ENCODE measurements at places on chromosomes 3 and 15. TPM values are rescaled to one million over a fixed set of nuclear protein-coding genes. Genes with fewer than 3 reads are reported as not detected.

DNA sequence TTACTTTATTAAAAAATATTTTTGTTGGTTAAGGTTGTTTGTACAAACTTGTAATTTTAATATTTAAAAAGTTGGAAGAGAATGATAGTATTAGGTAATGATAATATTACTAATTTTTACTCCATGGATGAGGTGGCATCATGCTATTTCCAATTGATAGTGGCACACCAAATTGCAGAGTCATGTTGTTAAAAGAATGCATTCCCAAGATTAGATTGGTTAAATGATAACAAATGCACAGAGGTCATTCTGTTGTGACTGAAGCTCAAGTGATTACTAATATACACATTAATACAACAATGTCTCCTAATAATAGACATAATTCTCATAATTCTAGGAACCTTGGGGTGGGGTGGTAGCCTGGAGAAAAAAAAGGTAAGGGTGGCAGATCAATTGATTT lies 73.2 kb upstream of the ZBED2 start:
- H3K4me3 ChIP-seq = no peak overlapping the region
- peaks cover 9% of the 10 kb centered on the region for H3K4me1 ChIP-seq
- no peak overlapping the region for H3K27ac ChIP-seq

DNA sequence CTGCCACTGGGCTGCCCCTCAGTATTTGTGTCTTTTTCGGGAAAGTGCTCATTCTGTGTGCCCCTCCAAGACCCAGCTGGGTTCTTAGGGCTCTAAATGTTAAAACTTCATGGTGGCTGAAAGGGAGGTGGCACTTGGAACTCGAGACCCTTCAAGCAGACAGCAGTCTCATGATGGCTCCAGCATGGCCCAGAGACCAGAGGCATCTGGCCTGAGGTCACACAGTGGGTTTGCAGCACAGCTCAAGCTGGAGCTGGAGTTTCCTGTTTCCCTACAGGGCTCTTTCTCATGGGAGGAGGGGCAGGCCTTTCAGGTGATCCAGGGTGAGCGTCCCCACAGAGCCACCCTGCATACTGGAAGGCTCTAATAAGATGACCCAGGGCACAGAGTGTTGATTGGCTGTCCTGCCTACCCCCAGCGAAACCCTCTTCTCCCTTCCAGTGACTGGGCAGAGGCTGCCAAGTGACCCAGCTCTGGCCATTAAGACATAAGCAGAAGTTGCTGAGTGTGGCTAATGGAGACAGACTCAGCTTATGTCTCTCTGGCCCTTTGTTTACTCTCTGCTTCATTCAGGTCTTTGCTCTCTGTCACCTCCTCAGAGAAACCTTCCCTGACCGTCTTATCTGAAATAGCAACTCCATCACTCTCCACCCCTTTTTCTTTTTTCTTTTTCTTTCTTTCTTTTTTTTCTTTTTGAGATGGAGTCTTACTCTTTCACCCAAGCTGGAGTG lies 166.6 kb upstream of the SMAD3 start:
- no peak for DNase-seq
- no peak overlapping the region for H3K27ac ChIP-seq
- peaks cover 29% of the 10 kb centered on the region for H3K4me1 ChIP-seq
- peaks cover 3% of the 10 kb centered on the region for H3K36me3 ChIP-seq

- H3K4me3 ChIP-seq = no peak overlapping the region
- peaks cover 15% of the 10 kb centered on the region for H3K4me1 ChIP-seq
- no peaks in the 10 kb centered on the region for H3K27me3 ChIP-seq
Measured at GRCh38 chr3:171393032-171393744, 67.0 kb downstream of the TNIK start.

- H3K4me1 ChIP-seq = peaks cover 3% of the 10 kb centered on the region
- no peak overlapping the region for H3K27ac ChIP-seq
- H3K4me3 ChIP-seq = no peak overlapping the region
Measured at GRCh38 chr15:24684313-24684712, 8.7 kb downstream of the NPAP1 start.

DNA sequence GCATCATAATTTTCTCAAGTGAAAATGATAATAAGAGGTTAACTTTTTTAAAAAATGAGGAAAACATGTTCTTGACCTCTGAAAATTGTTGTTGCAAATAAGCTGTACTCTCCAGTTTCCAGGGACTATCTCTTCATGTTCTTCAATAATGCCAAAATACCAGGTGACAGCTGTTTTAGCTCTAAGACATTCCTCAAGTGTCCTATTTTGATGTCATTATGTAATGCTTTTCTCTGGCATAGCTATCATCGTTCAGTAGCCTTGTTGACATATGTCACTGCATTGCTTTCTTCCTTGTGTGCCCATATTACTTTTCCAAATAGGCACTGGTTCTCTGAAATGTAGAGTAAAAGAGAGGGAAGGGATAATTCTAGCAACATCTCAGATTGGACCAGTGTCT lies 5.7 kb upstream of the FILIP1L start:
- H3K4me1 ChIP-seq = peaks cover 13% of the 10 kb centered on the region
- H3K4me3 ChIP-seq = no peak overlapping the region
- H3K27ac ChIP-seq = no peak overlapping the region
- H3K27me3 ChIP-seq = no peaks in the 10 kb centered on the region
- no peak for DNase-seq

FSIP1 gene
- 0.50 TPM for total RNA-seq
